ENCODE measurements at places on chromosomes 7 and 10. TPM values are rescaled to one million over a fixed set of nuclear protein-coding genes. Genes with fewer than 3 reads are reported as not detected.

DNA sequence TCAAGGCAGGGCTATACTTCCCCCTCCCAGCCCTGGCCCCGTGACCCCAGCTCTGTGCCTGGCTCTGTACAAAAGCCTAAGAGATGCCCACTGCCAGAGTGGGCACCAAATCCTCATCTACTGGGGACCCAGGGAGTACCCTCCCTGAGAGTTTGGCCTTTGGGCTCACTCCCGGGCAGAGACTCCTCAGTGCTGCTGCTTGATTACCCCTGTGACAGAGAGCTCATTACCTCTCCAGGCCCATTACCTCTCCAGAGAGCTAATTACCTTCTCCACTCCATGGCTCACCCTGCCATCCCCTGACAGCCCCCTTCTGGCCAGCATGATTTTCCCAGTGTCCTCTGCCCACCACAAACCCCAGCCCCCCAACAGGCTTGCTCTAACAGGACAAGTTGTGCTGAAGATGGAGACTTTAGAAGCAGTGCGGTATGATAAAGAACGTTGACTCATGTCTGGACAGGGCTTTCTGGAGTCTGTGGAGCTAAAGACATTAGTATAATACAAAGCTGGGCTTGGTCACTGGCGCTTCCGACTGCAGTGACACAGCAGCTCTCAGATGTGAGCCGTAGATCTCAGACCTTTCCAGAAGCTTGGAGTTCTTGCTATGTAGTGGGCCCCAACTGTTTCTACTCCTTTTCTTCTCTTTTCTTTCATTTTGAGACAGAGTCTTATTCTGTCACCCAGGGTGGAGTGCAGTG, 111.3 kb upstream of the KCTD7 start:
- no peak for DNase-seq

GRCh38 chr10:89364531-89364930, 13.3 kb upstream of the IFIT1B start:
- no peak for DNase-seq

Gene SPDYE9
- total RNA-seq, result not detected

Gene ERVW-1
- not detected for total RNA-seq

GRCh38 chr7:2777898-2778535, 66.1 kb downstream of the GNA12 start:
- no peak for DNase-seq

Gene PKD2L1
- not detected for total RNA-seq

DNA sequence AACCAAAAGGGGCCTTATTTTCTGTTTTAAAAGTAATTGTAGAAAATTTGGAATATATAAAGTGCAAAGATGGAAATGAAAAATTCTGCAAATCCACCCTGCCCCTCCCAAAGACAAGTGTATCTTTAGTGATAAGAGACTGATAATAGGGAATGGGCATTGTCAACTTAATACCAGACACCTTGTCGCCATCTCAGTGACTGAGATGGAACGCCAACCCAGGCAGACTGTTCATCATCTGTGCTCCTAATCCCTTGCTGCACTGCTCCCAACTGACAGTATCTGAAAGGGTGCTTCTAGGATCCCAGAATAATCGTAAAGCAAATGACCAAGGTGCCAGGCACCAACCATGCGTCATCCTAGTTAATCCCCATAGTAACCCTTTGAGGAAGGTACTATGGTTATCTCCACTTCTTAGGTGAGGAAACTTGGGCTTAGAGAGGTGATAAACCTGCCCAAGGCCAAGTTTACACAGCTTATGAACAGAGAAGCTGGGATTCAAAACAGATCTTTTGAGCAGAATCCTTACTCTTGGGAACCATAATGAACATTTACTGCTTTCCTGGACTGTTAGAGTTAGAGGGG, 583.7 kb downstream of the GATA3 start:
- no peak for DNase-seq

GRCh38 chr7:158617737-158618128, 30.1 kb upstream of the PTPRN2 start:
- DNase-seq, result no peak

GRCh38 chr10:1807924-1808323, 70.6 kb upstream of the ADARB2 start:
- no peak for DNase-seq

DNA sequence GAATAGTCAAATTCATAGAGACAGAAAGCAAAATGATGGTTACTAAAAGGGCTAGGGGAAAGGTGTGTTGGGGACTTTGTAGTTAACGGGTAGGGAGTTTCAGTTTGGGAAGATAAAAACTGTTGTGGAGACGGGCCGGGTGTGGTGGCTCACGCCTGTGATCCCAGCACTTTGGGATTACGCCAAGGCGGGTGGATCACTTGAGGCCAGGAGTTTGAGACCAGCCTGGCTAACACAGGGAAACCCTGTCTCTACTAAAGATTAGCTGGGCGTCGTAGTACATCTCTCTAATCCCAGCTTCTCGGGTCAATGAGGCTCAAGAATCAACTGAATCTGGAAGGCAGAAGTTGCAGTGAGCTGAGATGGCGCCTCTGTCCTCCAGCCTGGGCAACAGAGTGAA, 30.8 kb downstream of the KPNA7 start:
- DNase-seq, result no peak

Gene PRF1
- 7.3 TPM for total RNA-seq
